AG10803 (cell line): ENCODE measurements at places on chromosomes 7 and 10.

- DNase-seq = no peak
Observed at GRCh38 chr10:122632031-122632430, 67.6 kb downstream of the C10orf120 start.

GRCh38 chr10:113754125-113754524 is 2.6 kb downstream of the PLEKHS1 start:
- DNase-seq = no peak

DNA sequence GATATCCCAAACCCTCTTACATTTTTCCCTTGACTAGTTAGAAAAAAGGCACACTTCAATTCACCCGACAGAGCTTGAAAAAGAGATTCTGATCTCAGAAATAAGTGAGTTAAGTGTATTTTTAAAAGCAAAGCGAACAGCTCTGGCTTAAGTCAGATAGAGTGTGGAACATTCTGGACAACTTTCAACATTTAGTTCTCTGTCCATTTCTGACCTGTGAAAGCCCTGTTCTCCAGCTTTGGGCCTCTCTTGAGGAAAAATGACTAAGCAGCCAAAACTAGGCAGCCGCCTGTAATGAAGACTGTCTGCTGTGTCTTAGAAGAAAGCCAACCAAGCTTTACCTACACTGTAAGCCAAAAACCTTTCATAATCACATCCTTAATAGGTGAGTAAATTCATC is 50.5 kb downstream of the CDK6 start:
- DNase-seq = peak; percentile 68

DNA sequence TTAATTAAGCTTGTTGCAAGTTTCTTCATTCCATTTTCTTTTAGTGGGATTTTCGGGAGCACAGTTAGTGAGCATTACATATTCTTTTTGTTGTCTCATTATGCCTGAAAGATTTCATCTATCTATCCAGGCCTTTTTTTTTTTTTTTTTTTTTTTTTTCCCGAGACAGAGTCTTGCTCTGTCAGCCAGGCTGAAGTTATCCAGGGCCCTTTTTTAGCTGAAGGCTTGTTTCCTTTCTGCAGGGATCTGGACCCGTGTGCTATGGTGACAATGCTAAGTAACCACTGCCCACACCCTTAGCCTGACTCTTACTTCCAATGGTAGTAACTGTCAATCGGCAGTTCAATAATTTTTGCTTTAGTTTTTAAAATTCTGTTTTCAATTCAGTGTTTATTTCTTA is 190.8 kb upstream of the MTPN start:
- no peak for DNase-seq

- no peak for DNase-seq
Observed at GRCh38 chr7:23742051-23742450, 32.0 kb downstream of the STK31 start.
